ENCODE measurements at places on chromosomes 5 and 9.

GRCh38 chr5:54547711-54548250, 30.2 kb downstream of the SNX18 start:
- DNase-seq = no peak

DNA sequence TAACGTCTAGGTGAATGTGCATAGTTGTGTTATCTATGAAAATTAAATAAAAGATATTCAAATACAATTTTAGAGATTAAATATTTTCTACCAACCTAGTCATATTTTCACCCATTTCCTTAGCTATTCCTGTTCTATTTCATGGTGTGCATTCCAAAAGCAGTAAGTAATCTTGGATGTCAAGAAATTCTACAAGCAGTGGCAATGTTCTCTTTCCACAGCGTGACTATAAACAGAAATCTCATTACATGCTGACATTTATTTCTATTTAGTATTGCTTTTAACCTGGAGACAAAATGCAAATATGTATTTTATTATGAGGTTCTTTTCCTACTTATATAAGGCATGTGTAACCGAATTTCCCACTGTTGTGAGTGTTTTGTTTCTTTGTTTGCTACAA, 510.0 kb downstream of the ACTL7B start:
- no peak for DNase-seq

GRCh38 chr5:35815089-35815936, 41.4 kb upstream of the IL7R start:
- DNase-seq = peak; percentile 72

DNA sequence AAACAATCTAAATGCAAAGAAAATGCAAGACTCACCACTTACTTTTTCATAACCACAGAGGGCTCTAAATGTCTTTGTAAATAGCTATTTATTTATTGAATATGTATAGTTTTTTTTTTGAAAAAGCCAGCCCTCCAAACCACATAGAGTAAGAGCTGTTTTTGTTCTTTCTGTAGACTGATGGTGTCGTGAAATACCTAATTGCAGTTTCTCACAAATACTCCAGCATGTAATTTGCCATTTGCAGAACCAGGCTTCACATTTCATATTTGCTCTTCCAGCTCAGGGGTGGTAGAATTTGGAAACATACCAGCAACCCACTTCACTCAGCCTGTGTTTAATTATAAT, 159.8 kb downstream of the TMC1 start:
- no peak for DNase-seq

GRCh38 chr9:36450110-36450732, 50.2 kb upstream of the RNF38 start:
- no peak for DNase-seq

GRCh38 chr5:112308608-112309007, 110.5 kb downstream of the EPB41L4A start:
- no peak for DNase-seq

DNA sequence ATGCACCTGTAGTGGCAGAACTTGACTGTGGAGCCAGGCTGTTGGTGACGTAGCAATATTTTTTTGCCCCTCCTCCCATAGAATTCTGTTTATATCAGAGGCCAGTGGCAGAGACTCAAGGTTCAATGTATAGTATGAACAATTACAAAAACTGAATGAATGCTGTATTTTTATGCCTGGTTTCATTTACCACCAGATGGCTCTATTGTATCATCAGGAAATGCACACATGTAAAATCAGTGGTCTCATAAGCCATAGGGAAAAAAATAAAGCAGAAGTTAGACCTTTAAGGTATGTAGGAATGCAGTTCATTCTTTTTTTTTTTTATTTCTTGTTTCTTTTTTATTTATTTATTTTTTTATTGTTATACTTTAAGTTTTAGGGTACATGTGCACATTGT, 43.6 kb downstream of the CCDC192 start:
- DNase-seq = no peak

Data from islet precursor cell (in vitro differentiated cells).